ENCODE measurements at places on chromosomes 7 and 10.

GRCh38 chr10:110806335-110806734 lies 65.4 kb upstream of the PDCD4 start:
- DNase-seq: no peak

GRCh38 chr10:78260141-78260540 lies 226.5 kb downstream of the RPS24 start:
- no peak for DNase-seq

DNA sequence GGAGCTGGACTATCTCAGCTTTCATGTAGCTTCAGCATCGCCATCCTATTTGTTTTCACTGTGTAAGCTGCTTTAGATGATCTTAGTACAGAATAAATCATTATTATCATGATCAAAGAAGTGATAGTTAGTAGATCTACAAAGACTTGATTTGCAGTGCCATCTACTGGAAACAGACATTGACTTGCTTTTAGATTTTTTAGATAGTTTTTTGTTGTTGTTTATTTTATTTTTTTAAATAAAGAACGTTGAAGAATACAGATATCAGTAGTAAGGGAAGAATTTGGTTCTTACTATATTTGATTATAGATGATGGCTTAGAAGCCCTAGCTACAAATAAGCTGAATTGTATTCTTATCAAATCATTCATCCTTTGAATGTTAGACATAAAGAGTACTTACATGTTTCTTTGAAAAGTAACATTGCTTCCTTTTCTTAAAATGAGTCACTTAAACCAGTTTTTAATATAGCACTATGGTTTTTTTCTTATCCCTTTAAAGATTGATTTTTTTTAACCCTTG lies 6.3 kb upstream of the SFMBT2 start:
- no peak for DNase-seq

DNA sequence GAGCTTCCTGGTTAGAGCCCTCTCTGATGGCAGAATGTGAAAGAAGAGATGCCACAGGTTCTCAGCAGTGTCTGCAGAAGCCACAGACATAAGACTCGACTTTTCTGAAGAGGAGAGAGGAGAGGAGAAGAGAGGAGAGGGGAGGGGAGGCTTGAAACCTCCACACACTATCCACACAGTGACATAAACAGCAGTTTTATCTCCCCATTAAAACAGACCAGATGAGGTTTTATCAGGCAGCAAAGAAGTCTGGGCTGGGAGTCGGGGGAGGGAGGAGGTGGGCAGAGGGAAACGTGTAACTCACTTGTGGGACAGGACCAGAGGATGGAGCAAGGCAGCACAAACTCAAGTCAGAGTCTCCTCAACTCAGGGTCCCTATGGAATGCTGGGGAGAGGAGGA lies 76.5 kb downstream of the XPNPEP1 start:
- no peak for DNase-seq

DNA sequence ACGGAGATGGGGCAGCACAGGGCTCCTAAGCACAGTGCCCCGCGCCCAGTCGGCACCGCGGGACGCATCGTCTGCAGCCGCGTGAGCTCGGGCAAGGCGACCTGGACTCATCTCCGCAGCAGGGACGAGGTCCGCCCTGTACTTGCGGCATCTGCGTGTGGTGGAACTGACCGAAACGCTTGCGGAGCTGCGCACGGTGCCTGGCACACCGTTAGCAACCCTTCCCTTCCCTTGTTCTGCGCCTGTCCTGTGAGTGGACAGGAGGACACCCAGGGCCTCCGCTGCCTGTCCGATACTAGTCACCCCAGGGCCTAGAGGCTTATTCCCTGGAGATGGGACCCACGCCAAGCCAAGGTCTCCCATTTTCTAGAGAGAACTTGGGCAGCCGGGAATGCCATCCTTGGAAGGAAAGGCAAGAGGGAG lies 98.5 kb downstream of the WDR11 start:
- no peak for DNase-seq

GRCh38 chr7:37511915-37512314 lies 63.3 kb upstream of the ELMO1 start:
- DNase-seq: no peak

DNA sequence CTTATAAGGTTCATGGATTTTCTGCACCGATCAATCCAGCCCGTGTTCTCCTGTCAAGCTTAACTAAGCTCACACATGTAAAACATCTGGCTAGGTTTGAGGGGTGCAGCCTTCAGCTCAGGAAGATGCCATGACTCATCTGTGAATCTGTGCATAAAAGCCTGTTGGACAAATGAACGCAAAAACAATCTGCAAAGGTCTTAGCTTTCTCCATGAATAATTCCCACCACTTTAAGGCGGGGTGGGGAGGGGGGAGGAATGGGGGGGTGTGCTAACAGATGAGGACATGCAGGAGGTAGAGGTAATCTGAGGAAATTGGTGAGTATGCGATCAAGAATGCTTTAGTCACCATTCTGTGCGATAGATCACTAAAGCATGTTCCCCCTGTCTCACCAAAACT lies 4.8 kb downstream of the DOCK4 start:
- DNase-seq: no peak

GRCh38 chr7:71131256-71132126 lies 453 bp upstream of the GALNT17 start:
- DNase-seq: no peak

DNA sequence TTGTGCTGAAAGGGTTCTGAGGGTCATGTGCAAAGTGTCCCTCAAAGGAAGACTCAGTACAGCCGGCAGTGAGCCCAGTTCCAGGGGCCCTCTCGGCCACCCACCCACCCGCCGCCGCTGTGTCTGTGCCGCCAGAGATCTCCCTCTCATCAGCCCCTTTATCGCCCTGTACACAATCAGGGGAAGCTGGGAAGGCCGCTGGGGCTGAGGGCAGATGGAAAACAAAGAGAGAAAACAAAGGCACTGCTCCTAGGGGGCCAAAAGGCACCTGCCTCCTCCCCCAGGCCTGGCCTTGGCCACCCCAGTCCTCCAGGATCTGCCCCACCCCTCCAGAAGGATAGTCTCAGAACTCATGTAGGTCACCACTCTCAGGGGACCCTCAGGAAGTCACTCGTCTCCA lies 67.0 kb downstream of the ZMIZ1 start:
- no peak for DNase-seq

DNA sequence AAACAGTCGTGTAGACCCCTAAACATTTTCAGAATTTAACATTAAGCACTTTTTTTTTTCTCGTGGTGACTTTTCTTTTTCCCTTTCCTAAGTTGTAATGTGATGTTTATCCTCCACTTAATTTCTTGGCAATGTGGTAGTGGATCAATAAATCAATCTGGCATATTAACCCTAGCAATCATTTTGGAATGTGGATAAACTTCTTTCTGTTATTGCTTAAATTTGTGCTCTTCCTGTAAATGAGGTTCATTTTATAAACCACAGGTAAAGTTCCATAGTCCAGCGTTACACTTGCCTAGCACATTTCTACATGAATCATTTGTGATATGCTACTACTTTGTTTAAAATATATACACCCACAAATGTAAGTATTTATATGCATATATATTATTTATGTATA lies 247.4 kb upstream of the ETV1 start:
- no peak for DNase-seq

- DNase-seq: no peak
Observed at GRCh38 chr10:29522061-29522855, 112.5 kb downstream of the SVIL start.

DNA sequence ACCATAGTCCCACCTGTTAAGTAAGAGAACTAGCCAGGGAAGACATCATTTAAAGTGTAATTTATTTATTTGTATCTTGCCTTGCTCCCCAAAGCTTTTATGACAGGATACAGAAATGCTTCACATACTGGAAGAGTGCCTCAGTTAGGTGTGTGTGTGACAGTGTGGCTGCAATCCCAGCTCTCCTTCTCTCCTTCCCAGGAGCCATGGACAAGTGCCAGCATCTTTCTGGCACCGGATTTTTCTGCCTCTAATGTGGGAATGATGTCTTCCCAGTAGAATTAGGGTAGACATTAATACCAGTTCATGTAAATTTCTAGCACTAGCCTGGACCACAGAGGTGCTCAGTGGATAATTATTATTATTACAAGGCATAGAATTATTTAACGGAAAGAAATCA lies 30.3 kb upstream of the ATXN7L1 start:
- no peak for DNase-seq

GRCh38 chr10:69636626-69637605 lies 6.9 kb downstream of the FAM241B start:
- DNase-seq: no peak

DNA sequence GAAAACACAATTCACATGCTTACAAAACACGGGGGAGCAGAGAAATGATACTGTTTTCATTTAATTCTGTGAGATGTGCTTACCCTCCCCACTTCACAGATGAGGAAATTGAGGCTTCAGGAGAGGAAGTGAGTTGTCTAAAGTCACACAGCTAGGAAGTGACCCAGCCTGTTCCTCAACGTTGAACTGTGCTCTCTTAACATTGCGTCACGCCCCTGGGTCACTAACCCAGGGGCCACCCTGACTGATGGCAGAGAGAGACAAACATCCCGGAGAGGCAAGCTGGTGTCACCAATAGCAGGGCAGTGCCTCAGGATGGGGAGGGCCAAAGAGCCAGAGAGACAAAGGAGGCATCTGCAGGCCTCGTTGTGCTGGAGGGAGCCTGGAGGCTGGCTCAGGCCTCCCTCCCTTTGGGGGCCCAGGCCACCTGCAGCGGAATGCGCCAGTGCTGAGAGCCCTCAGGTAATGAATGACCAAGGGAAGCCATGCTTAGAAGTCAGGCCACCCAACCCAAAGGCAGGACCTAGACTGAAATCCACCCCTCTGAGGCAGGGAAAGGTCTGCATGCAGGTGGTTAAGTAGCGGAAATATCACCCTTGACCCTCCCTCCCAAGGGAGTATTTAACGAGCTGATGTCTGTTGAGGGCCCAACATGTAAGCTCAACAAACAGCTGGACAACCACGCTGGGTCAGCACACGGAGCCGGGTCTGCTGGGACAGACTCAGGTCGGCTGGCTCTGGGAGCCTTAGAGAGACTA lies 81.3 kb downstream of the C10orf105 start:
- peak; percentile 14 for DNase-seq

DNA sequence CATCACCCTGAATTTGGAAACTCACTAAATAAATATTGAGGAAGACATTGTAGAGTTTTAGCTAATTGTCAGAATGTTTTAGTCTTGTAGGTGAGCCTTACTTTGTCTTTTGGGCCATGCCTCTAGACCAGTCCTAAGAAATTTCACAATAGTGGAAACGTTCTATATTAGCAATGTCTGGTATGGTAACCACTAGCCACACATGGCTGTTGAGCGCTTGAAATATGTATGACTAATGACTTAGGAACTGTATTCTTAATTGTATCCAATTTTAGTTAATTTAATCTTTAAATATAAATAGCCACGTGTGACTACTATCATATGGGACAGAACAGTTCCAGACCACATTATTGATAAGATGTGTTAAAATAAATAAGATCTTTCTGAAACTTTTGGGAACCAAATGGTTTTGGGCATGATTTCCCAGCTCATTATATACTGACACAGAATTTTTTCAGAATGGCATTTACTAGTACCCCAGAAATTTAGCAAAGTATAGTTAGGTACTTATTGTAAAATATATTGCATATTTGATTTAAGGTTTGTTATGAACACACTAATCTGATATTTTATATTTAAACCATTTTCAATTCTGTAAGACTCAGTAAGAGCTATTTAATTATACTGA lies 95.0 kb downstream of the VPS50 start:
- DNase-seq: no peak

GRCh38 chr7:52877240-52877639 lies 158.2 kb upstream of the POM121L12 start:
- DNase-seq: no peak

DNA sequence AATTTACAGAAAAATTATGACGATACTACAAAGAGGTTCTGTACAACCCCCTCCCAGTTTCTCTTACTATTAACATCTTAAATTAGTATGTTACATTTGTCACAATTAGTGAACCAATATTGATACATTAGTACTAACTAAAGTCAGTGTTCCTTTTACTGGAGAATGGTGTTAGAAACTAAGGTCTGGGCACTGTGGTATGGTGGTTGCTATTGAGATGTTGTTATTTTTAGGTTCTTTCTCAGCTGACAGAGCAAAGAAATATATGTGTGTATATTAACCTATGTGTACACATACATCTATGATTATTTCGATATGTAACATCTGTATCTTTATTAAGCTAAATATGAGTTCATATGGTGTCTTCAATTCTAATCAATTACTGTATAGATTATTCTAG lies 11.7 kb upstream of the CFTR start:
- DNase-seq: no peak

GRCh38 chr10:14244147-14244546 lies 86.6 kb downstream of the FRMD4A start:
- DNase-seq: no peak

DNA sequence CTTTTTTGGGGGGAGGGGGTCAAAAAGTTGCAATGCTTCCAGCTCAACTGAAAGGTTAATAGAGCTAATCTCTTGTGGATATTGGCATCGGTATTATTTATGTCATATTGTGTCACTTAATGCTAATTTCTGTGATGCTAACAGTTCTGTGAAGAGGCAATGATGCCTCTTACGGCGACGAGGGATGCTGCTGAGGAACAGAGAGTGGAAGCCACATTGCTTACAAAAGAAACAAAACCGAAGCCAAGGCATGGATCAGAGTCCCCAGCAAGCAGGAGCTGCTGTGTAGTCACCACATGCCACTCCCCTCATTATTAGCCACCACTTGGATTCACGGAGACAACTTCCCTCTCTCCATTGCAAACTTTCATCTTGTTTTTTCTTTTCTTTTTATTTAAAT lies 536.5 kb upstream of the MGMT start:
- no peak for DNase-seq

DNA sequence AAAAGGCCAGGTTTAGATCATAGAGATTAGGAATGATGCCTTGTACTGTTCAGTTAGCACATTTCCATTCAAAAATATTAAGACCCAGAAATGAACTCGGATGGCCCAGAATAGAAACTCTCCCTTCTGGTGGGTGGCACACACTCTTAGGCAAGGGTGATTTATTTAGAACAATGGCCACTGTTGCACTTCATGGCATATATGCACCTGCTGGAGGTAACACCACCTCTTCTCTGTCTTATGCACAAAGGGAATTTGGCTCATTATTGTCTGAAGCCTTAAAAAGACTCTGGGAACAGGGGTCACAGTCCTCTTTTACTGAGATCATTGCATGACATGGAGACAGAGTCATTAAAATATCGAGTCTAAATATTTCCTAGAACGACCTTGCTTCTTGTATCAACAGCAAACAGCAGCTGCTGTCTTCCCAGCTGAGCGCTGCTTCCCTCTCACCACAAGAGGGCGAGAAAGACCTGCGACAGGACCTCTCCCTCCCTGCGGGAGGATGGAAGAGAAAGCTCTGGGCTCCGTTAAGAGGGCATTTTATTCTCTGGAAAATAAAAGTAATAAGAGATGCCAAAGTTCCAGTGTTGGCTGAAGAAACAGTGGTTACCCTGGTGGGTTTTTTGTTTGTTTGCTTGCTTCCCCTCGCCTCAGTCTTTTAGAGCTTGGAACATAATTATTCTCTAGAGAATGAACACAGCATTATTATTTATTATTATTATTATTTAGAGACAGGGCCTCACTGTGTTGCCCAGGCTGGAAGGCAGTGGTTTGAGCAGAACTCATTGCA lies 13.5 kb upstream of the BAMBI start:
- DNase-seq: peak; percentile 50

DNA sequence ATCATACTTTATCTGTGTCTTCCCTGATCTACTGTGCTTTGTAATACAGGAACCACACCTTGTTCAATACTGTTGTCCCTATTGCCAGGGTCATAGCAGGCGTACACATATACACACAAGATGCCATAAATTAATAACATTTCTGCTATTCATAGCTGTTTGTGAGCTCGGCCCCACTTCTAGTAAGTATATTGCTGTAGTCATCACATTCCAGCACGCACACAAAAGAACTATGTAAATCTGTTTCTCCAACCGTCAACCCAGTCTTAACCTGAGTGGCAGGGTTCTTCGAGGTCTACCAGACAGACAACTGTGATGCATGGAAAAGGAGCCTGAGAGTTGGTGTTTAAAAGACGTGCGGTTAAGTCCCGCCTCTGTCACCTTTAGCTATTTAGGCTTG lies 5.7 kb upstream of the CACNB2 start:
- DNase-seq: no peak
